ENCODE measurements at places on chromosomes 3 and 15. TPM values are rescaled to one million over a fixed set of nuclear protein-coding genes. Genes with fewer than 3 reads are reported as not detected.

DNA sequence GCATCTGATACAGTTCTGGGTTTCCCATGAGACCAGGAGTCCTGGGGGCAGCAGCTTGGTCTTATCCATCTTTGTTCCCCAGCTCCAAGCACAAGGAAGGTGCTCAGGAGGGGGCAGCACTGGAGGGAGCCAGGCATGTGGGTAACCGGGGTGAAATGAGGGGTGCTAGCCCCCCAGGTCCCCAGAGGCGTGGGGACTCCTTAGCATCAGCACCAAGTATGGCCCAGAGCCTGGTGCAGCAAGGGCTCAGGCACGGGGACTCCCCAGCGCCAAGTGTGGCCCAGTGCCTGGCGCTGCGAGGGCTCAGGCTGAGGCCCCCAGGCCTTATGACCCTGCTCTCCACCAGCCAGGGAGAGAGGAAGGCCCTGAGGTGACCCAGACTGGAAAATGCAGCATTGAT, 94.1 kb downstream of the CHSY1 start:
- no peak for DNase-seq

- DNase-seq, result no peak
These were observed 179.6 kb downstream of the TBC1D2B start for GRCh38 chr15:77897896-77898406.

DNA sequence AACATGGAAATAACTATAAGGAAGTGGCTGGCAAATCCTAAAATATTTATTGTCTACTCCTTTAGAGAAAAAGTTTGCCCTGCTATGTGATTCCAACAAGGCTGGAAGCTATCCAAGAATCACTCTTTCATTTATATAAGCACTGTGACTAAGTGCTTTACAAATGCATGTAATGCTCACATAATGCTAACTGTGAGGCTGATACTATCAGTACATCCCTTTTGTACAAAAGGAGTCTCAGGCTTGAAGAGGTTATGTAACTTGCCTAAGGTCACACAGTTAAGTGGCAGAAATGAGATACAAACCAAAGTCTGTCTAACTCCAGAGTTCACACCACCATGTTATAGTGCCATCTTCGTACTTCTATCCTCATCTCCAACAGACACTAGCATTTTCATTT, 17.0 kb downstream of the TOPBP1 start:
- DNase-seq, result no peak

Gene RHCG
- not detected for total RNA-seq

All from ovary (tissue), 10 donors.